Hematopoietic multipotent progenitor cell (in vitro differentiated cells): ENCODE measurements at places on chromosomes 7 and 10.

GRCh38 chr7:131865911-131866310, 309.5 kb upstream of the PODXL start:
- no peak for DNase-seq

GRCh38 chr10:46097576-46098317, 51.7 kb upstream of the MSMB start:
- no peak for DNase-seq

GRCh38 chr7:71470830-71471229, 338.9 kb downstream of the GALNT17 start:
- no peak for DNase-seq

DNA sequence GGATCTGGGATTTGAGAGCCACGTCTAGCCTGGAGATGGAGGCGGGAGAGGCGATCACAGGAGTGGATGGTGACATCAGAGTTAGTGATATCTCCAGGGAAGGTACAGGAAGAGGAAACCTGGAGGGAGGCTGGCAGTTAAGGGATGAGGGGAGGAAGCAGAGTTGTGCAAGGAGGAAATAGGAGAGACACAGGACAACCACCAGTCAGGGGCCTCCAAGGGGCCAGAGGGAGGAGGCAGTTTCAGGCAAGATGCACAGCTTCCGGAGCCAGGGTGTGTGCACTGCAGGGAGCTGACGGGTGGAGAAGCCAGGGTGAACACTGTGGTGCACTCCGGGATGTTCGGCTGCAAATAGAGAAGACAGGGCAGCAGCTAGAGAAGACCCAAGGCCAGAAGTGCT, 141.2 kb downstream of the GLI3 start:
- no peak for DNase-seq

DNA sequence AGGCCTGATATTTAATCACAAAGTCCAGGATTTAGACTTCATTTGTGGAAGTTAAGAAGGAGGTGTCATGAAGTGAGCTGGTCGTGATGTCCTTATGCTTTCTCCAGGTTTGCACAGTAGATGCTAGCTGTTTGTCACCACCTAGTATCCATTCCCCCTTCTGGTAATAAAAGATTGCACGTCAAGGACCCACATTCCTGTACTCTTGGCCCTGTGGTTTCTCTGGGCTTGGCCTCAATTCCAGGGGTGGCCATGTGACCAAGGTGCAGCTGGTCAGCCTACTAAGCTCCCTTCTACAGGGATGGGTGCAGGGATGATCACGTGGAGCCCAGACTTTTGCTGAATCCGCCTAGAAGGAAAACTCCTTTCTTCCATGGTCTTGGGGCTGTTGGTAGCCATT, 16.5 kb downstream of the NPS start:
- DNase-seq: no peak

GRCh38 chr10:1240341-1240775, 184.2 kb downstream of the WDR37 start:
- no peak for DNase-seq

GRCh38 chr10:94413361-94413760, 11.0 kb downstream of the TBC1D12 start:
- DNase-seq: no peak

DNA sequence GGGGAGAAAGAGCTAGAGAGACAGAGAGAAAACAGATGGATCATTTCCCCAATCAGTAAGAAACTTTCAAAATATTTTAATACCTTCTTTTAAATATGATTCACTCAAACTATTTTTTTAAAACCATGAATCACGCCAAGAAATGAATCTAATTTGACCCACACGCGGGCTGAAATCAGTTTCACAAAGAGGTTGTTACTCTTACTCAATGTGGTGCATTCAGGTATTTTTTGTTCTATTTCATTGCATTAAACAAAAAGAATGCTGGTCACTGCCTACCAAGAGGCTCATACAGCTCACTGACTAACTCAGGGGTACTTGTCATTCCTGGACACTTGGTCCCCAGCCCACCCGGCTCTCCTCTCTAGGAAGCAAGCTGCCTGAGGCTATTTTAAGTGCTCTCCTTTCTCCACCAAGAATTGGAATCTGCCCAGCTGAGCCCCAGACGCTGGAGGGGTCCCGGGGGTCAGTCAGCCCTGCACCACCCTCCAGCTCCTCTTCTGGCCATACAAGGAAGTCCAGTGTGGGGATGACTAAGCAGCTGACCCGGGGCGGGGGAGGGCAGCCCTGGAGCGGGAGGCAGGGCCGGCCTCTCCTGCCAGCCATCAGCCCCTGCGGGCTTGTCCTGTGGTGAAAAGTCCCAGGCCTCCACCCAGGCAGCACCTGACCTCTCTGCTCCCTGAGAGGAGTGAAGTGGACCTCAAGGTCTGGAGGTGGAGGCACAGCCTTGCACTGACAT, 21.7 kb upstream of the PFKP start:
- no peak for DNase-seq

DNA sequence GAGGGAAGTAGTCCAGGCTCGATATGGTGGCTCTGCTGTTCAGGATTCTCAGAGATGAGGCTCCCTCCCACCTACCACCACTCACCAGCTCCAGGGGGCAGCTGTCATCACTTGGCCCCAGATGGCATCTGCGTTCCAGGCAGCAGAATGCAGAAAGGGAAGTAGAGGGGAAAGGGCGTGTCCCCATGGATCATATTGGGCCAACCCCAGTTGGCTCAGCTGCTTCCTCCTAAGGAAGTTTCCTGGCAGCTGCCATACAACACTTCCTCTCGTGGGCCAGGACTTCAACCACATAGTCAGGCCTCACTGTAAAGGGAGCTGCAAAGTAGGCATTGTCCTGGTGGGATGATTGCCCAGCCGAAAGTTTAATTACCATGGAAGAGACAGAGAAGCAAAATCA, 1.6 kb upstream of the TEX36 start:
- no peak for DNase-seq

DNA sequence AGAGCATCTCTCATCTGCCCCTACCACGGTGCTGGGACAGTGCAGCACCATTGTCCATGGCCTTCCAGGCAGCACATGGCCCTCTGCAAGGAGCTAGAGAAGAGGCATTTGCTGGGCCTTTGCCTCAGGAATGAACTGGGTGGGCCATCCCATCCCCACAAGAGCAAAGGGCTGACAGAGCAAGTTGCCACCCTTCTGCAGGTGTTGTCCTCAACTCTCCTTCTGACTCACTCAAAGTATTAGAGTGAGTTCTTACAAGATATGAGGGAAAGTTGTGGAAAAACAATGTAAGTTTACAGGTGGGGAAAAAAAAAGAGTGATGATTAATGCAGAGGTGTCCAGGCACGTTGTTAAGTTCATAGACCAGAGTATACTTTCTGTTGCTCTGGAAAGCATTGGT, 261.2 kb downstream of the SKIDA1 start:
- DNase-seq: no peak

- no peak for DNase-seq
Observed at GRCh38 chr7:47520406-47520805, 61.5 kb downstream of the TNS3 start.

GRCh38 chr7:31443457-31443856, 70.4 kb upstream of the ITPRID1 start:
- DNase-seq: peak; percentile 62

DNA sequence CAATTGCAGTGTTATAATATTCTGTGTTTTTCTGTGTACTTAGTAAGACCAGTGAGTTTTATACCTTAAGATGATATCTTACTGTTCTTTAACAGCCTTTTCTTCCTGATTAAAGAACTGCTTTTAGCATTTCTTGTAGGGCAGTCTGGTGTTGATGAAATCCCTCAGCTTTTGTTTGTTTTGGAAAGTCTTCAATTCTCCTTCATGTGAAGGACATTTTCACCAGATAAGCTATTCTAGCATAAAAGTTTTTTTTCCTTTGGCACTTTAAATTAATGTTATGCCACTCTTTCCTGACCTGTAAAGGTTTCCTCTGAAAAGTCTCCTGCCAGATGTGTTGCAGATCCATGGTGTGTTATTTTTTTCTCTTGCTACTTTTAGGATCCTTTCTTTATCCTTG, 1059.8 kb downstream of the LRMDA start:
- no peak for DNase-seq

DNA sequence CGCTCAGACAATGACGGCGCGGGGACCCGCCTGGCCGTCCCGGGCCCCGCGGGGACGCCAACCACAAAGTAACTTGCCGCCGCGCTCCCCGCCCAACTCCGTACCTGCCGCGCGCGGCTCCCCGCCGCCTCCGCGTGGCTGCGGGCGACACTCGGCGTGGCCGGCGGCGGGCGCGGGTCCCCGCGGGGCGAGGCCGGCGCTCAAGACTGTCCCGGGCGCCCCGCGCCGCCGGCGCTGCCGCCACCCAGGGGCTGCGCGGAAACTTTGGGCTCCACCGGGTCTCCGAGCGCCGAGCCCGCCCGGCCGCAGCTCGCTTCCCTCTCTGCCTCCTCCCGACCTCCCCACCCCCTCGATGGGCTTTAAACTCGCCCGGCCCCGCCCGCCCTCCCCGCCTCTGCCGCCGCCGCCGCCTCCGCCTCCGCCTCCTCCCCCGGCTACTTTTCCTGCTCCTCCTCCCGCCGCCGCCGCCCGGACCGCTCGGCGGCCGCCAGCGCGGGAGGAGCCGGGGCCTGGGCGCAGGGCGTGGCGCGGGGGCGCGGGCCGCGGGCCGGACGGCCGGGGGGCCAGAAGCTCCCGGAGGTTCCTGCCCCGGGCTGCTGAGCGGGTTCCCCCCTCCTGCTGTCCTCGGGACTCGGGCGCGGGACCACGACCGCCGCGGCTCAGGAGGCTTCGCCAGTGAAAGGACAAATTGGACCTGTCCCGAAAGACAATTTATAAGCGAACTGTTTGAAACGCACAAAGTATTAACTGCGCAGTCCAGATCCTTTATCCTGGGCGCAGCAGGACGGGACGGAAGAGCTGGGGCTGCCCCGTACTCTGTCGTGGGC, 10.6 kb upstream of the GRB10 start:
- DNase-seq: peak; percentile 71

DNA sequence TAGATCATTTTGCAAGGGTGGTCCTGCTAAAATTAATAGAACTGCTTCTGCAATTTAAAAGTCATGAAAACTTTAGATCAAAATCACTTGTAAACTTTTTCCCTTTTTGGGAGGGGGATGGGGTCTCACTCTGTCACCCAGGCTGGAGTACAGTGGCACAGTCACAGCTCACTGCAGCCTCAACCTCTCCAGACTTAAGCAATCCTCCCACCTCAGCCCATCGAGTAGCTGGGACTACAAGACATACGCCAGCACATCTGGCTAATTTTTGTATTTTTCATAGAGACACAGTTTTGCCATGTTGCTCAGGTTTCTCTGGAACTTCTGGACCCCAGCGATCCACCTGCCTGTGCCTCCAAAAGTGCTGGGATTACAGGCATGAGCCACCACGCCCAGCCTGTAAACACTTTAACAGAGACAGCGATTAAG, 79.7 kb downstream of the LRRC17 start:
- DNase-seq: no peak

GRCh38 chr7:68684246-68684839, 913.9 kb upstream of the AUTS2 start:
- DNase-seq: no peak

DNA sequence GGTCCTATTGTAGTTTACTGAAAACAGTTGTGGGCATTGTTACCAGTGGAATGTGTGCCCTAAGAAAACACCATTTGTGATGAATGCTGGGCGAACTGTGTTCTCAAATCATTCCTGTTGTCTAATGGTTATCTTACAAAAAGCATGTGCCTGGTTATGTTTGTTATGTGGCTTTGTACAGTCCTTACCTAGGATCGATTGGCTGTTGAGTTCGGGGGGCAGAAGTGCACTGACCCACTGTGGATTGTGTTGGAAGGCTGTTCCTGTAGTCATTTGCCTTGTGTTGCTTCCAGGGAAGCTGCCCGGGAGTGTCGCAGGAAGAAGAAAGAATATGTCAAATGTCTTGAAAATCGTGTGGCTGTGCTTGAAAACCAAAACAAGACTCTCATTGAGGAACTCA, 84.3 kb downstream of the CREM start:
- no peak for DNase-seq

GRCh38 chr7:79930604-79931003, 204.0 kb upstream of the GNAI1 start:
- no peak for DNase-seq

- DNase-seq: no peak
Observed at GRCh38 chr7:99473315-99473596, 566 bp downstream of the ZNF789 start.

DNA sequence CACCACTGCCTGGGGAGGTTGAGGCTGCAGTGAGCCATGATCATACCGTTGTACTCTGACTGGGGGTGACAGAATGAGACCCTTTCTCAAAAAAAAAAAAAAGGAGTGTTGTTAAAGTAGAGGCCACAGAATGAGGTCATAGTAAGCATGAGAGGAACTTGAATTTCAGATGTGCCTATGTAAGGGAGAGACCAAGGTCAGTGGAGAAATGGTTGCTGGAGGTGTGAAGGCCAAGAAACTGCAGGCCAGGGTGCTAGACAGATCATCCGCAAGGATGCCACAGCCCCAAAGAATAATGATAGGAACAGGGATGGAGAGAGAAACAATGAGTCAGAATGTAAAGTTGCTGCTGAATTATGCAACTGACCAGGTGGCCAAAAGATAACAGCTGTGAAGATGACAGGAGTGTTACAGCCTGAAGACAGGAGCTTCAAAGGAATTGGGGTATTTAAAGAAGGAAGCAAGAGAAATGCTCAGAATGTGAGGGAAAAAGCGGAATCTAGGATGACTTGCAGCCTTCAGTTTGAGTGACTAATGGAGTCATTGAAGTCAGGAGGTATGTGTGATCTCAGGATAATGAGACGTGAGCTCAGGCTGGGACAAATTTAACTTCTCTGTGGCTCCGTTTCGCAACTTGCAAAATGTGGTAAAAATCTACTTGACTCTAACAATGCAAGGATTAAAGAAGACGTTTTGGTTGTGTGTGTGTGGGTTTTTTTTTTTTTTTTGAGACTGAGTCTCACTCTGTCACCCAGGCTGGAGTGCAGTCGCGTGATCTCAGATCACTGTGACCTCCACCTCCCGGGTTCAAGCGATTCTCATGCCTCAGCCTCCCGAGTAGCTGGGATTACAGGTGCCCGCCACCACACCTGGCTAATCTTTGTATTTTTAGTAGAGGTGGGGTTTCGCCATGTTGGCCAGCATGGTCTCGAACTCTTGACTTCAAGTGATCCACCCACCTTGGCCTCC, 22.2 kb downstream of the TYW1B start:
- no peak for DNase-seq

- DNase-seq: no peak
Observed at GRCh38 chr7:108244110-108244509, 113.9 kb upstream of the LAMB4 start.

- DNase-seq: no peak
Observed at GRCh38 chr10:18504161-18504560, 147.2 kb downstream of the NSUN6 start.

DNA sequence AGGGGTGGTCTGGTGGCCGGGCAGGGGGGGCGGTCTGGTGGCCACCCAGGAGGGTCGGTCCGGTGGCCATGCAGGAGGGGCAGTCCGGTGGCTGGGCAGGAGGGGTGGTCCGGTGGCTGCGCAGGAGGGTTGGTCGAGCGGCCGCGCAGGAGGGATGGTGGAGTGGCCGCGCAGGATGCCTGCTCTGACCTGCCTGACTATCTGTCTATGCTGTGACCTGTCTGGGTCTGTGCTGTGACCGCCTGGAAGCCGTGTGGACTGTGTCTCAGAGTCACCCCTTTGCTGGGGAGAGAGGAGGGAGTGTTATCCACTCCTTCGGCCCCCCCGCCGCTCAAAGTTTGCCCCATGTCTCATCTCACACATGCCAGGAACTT, 113.2 kb downstream of the ACTR3B start:
- DNase-seq: no peak
